Left ventricle myocardium superior (tissue), 1 donor: ENCODE measurements at places on chromosomes 3 and 15.
A peak's percentile ranks its signal among the peaks of the same experiment; 100 is the strongest.

- DNase-seq = no peak
Measured at GRCh38 chr3:82002491-82002890, 241.0 kb upstream of the GBE1 start.

GRCh38 chr3:5086708-5087107 is 35.4 kb upstream of the ARL8B start:
- DNase-seq = no peak

DNA sequence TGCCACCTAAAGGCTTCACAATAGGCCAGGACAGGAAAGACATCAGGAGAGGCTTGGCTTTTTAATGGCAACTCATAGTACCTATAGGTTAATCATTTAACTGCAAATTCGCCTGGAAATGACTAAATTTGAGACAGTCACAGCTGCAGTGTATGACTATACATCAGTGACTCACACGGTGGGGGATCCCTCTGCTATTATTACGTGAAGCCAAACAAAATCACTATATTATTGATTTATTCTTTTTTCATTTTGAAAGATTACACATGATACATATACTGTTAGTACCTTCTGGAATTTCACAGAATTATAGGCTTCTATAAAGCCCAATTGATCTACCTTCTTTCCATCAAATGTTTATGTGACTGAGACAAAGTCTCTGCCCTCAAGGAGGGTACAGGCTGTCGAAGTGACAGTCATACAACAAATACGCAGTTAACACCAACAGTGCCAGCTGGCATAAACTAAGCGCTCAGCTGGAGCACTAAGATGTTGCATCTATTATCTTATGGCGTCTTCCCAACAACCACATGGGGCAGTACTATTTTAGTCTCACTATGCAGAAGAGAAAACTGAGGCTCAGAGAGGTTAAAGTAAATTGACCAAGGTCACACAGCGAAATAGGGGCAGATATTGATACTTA is 82.0 kb upstream of the LMOD3 start:
- DNase-seq = peak; percentile 32

DNA sequence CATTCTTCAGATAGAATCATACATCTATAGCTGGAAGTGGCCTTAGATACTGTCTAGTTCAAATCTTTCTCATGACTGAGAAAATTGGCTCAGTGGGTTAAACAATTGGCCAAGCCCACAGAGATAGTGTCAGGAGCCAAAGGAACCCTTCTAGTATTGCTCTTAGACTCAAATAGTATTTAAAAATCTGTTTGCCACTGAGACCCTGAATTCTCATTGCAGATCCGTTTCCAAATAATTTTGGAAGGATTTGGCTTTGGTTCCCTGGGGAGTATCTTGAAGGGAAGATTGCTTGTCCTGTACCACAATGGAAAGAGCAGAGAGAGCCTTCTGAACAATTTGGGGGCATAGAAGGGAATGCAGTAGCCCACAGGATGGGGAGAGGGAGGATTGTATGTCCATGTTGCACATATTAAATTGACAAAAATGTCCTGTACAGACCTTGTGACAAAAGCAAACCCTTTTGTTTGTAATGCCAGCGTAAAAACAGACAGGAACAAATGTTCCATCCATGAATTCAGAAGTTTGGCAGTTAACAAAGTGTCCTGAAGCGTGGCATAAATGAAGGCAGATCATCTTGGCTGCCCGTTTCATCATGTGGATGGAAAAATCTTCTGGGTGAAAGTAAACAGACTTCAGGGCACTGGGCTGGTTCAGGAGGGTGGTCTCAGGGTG is 156.4 kb upstream of the RASGRP1 start:
- DNase-seq = no peak

GRCh38 chr3:179179979-179180759 is 32.0 kb downstream of the PIK3CA start:
- no peak for DNase-seq

DNA sequence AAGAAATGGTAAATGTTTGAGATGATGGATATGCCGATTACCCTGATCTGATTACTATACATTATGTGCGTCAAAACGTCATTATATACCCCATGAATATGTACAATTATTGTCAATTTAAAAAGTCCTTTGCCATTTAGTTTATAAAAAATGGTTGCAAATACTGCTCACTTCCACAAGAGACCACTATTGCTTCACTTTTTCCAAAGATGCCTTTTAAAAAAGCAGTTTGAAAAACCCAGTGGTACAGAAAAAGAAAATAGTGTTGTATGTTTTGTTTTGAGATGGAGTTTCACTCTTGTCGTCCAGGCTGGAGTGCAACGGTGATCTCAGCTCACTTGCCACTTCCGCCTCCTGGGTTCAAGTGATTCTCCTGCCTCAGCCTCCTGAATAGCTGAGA is 39.3 kb downstream of the EDEM1 start:
- DNase-seq = no peak

DNA sequence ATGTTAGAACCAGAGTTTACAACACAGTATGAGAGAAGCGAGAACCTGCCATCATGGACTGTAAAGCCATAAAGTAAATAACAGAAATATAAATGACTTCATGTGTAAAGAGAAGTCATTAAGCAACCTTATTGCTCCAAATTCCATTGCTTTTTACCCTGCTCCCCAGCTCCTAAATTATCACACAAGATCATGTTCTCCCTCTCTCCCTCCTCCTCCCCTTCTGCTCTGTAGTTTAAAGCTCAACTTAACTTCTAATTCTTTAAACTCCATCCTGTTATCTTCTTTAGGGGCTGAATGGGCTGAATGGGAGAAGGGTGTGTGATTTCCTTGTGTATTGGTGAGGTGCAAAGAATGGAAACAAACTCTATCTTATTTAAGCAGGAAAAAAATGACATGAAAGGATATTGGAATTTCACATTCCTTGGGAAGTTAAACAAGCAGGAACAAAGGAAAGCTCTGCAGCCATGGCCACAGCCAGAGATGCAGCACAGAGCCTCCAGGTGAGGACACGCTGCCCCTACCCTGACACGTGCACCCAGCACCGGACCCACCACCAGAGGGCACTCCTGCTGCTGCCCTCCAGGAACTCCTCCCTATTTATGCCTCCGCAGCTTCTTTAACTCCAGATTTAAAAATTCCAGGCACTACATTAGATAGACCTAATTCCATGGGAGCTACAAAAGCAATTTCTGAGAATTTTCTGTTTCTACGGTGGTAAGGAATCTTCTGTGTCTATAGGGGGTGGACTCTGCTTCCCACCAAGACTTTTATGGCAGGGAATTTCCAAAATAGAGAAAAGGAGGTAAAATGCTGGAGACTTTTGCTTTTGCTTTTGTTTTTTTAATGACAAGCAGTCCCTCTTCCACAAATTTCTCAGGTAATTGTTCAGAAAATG is 76.9 kb upstream of the ABI3BP start:
- DNase-seq = peak; percentile 79

DNA sequence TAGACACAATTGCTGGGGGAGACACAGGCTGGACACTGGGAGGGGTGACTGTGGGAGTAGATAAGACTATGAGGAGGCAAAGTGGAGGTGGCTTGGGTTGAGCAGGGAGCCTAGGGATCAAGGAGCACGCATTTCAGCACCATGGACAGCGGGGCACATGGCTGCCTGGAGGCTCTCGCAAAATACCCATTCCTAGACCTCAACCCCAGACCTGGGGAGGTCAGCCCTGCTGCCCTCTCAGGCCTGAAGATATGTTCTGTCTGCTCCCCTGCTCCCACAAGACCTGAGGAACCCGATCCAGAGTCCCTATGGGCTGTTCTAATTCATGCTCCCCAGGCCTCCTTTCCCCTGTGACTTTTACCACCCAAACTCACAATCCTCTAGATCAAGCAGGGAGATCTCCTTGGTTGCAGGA is 16.0 kb upstream of the CPEB1 start:
- peak; percentile 66 for DNase-seq

DNA sequence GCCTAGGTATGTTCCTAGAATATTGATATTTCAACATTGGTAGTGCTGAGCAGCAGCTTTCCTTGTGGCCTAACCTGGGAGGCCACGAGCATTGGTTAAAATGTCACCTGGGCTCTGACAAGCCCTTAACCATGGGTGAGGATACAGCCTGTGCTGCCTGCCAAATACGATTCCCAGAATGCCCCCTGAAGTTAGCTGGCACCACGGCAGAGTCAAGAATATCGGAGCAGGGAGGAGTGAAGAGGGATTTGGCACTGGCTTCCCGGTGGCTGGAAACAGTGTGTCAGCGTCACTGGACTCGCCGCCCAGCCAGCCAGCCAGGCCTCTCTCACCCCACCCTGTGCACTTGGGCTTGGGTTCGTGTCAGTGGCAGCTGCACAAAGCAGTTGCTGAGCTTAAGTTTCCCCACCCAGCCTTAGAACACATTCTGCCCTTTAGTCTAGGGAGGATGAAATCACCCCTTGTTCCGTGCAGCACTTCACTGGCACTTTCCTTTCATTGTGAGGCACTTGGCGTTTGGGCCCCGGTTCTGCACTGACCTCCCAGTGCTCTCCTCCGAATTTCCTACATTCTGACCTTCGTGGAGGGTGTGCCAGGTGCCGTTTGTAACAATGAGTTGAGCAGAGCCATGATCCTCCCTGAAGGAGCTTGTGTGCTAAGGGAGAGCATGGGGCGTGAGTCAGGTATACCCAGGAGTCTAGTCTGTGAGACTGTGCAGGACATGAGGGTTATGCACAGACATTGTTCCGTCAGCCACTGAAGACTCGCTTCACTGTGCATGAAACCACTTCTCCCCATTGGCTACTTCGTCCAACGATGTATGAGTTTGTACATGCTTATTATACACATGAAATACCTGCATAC is 152.8 kb upstream of the BHLHE40 start:
- peak; percentile 88 for DNase-seq

DNA sequence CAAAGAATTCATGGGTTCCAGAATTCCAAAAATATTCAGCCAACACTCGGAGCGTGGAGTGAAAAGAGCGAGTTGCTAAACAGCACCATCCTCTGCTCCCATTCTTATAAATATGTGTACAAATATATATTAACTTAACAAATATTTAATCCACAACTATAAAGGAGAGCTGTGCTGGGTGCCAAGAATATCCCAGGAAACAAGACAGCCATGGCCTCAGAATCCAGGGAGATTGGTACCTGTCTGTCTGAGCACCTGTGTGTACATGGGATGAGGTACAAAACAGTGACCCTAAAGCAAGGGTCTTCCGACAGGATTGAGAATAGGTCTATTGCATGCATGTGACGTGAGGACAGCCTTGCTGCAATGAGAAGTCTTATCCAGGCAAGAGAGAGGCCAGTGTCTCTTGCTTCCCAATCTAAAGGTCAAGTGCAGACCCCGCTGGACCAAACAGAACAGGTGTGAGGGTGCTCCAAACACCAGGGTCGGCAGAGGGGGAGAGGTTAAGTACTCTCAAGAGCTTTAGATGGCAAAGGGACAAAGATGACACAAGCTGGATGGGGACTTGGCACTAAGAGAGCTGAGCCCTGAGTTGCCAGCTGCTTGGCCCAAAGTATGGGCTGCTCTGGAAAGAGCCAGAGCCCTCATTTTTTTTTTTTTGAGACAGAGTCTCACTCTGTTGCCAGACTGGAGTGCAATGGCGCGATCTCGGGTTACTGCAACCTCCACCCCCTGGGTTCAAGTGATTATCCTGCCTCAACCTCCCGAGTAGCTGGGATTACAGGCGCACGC is 36.2 kb downstream of the HOMER2 start:
- no peak for DNase-seq

DNA sequence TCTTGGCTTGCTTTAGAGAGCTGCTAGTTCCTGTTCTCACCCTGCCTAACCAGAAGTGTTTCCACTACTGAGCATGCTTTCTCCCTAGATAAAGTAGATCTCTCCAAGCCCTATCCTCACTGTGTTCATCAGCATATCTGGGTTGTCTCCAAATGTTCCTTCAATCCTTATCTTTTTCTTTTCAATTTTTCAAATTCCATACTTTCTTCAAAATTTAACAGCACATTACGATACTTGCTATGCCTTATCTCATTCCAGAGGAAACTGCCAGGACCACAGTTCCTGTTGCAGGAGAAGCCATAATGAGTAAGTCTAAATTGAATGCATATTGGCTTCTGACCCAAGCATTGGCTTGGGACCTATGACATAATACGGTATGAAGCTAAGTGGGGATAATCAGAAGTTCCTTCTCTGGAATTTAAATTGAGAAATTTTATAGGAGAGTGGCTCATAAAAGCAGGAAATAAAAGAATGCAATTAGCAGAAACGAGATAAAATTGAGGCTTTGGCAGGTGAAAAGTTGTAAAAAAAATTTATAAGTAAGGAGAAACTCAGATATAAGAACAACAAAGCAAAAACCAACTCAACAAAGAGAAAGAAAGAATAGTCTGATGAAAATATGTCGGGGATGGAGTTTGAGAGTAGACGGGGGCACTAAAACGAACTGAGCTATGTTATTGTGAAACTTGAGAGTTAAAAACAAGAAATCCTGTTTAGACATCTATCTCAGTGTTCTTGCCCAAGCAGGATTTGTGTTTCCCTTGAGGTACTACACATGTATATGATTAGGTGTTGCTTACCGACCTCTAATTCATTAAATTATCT is 631.7 kb upstream of the CCDC54 start:
- DNase-seq = no peak

DNA sequence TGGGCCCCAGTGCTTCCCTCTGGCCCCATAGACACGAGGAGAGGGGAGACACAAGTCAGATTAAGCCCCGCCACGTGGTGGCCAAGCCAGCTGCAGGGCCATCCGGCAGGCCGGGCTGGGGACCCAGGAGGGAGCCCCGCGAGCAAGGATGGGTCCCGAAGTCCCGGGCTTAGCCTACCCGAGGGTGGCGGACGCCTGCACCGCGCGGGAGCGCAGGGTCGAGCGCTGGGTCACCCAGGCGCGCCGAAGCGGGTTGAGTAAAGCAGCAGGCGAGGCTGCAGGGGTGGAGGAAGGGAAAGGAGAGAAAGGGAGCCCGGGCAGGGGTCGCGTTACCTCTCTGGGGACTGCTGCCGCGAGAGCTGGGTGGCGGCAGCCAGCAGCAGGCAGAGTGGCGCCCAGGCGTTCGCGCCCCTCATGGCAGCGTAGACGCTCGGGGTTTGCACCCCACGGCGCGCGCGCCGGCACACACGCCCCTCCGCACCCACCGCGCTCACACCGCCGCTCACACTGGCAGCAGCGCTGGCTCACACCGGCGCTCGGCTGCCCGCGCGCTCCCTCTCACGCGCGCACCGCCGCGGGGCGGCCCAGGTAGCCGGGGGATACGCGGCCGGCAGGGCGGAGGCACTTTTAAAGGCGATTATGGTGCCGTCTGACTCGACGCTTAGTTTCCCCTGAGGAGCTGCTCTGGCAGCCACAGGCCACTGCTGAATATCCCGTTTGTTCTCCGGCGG is at the start of gene PCOLCE2:
Gene PCOLCE2, minus strand, starts transcription at position 603 of the 731 bp plus-strand sequence. Its CDS starts 187 bp downstream, at position 416.
- peak; percentile 64 for DNase-seq

- peak; percentile 90 for DNase-seq
Measured at GRCh38 chr3:46998121-46998851, 18.8 kb downstream of the NBEAL2 start.

DNA sequence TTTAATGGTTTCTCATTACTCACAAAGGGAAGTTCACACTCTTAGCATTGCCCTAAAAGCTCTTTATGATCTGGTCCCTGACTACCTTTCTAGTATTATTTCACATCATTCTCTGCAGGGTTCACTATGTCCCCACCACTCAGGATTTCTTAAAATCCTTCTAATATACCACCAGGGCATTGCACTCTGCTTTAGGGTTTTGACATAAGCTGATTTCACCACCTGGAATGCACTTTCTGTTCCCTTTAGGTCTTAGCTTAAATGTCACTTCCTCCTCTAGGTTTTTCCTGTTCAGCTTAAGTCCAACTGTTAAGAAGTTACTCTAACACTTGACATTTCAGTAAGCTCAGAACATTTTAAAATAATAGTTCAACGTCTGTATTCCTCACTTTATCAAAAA is 81.7 kb downstream of the HCN4 start:
- no peak for DNase-seq
